GM13977 (cell line): ENCODE measurements at places on chromosomes 1 and 21.

DNA sequence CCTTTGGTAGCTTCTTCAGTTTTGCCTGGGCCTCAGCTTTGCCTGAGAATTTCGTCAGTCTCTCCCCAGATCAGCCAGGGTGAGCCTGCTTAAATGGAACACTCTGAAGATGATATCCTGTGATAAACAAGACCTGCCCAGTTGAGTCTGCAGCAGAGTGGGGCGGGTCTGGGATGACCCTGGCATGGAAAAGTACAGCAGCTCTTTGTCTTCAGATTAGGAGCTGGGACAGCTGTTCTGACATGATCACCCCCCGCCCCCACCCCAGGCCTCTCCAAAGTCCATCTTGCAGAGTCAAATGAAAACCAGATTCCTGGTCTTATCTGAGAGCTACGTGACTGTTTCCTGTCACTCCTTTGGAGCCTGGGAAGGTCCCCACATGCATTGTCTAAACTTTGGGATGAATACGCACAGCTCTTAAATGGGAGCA, 2.2 kb upstream of the TMEM51 start:
- DNase-seq = no peak

DNA sequence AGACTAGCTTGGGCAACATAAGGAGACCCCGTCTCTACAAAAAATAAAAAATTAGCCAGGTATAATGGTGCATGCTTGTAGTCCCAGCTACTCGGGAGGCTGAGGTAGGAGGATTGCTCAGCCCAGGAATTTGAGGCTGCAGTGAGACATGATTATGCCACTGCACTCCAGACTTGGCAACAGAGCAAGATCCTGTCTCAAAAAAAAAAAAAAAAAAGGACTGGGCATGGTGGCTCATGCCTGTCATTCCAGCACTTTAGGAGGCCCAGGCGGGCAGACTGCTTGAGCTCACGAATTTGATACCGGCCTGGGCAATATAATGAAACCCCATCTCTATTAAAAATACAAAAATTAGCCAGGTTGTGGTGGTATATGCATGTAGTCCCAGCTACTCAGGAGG, 47.3 kb upstream of the BCL10 start:
- DNase-seq = no peak

DNA sequence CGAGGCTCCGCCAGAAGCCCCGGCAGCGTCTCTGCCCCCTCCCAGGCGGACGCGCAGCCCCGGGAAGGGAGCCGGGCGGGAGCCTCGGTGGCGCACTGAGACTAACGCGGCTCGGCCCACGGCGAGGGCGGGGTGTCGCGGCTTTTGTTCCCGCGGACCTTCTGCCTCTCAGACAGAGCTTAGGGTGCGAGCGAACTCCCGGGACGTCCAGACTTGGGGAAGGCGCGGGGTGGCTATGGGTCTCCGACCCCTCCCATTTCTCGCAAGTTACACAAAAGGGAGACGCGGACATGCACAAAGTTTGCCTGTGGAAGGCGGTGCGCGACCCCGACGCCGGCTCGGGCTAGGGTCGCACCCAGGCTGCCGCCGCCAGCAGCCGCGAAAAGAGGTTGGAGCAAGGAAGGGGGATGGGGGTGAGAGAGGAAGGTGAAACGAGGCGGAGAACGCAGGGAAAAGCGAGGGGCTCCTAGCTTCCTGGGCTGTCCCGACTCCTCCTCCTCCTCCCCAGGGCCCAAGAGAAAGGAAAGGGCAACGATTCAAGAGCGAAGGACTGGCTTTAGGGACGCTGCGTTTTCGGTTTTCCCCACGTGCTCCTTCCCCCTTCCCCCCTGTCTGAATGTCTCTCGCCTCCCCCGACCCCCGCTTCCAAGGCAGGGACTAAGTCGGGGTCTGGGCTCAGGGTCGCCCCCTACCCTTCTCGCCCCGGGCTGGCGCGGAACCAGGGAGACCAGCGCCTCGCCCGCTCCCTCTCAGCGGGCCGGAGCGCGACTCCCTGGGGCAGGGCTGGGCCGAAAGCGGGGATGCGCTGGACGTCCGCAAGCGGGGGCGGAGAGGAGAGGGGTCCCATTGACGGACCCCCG, 729 bp downstream of the APP start:
- DNase-seq = peak; percentile 72

DNA sequence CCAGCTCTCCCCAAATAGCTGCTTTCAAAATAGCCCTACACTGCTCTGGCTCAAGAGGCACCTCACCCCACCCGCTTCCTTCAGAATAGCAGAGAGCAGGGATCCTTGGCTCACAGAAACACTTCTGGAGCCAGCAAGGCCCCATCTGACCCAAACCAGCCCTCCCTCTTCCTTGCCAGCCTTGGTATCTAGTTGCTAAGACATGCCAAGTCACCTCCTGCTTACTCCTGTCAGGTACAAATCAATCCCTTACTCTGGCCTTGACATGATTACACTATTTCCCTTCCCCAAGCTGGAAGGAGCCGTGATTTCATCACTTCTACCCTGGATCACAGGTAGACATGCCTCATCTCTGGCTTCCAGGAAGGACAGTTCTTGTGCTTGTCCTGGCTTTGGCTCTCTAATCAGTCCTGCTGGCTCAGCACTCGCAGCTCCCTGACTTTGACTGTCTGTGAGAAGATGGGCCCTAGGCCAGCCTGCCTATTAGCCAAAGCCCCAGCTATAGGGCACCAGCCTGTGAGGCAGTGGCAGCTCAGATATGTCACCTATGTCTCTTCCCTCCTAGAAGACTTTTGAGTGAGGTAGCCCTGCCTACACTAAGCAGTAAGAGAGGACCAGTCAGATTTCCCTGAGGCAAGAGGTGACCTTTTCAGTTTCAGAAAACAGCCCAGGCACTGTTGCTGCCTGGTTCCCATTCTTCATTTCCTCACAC, 8.9 kb upstream of the MUTYH start:
- DNase-seq = no peak

DNA sequence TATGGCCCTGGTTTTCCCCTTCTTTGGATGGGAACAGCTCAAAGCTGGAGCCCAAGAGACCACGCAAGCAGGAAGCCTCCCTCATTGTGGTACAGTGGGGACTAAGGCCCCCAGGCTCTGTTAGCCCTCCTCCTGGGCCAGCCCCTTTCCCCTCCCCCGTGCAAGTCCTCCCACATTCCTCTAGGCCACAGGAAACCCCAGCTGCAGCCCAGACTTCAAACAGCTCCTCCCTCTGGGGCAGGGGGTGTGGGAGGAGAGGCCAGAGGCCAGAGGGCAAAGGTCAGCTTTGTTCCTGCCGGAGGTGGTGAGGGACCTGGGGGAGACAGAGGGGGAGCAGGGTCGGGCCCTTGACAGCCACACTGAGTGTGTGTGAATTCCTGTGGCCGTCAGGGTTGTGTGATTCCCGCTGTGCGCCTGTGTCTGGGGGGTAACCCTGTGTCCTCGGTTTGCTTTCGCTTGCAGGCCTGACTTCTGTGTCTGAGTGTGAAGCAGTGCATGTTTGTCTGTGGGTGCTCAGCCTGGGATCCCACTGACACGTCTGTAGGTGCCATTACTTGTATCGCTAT, 3.4 kb upstream of the AHDC1 start:
- DNase-seq = no peak

- no peak for DNase-seq
Measured at GRCh38 chr1:34690269-34690668, 64.6 kb upstream of the GJB5 start.

DNA sequence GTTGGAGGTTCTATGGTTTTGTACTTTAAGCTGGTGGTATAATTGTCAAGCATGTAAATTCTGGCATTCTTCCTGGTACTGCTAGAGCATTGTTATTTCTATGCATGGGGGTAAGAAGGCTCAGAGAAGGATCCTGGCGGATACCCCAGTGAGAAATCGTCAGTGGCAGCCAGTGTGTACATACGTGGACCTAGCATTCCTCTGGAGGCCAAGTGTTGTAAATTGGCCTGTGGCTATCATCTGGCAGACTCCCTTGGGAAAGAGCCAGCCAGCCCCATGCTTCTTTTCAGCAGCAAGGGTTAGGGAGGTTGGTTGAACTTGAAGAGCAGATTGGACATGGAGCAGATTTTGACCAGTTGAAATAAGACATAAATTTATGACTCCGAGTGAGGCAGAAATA, 5.2 kb upstream of the AGO3 start:
- DNase-seq = no peak

DNA sequence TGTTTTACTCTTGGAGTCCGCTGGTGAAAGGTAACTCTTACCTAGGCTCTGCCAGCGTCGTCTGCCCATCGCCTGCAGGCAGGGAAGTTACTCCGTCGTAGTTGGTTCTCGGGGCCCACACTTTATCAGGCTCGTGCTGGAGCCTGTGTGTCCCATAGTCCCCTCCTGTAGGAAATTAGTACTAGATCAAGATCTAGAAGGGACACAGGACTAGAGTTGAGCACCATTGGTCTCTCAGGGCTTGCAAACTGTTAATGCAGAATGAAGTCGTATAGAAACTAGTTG, 940 bp downstream of the SRRM1 start:
- DNase-seq = no peak

DNA sequence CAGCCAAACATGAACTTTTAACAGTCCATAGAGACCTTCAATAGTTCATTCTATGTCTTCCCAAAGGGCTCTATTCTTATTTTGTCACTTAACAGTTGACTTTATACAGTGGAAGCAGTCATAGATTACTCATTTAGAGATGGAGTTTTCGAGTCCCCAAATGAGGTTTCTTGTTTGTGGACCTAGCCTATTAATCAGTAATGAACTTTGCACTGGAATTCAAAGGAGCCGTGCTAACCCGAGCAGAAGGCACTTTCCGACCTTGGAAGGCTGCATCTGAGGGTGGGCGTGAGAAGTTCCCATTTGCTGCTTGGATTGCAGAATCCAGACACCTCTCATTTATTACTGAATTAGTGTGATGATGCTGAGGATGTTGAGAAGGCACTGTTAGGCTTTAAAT, 46.4 kb downstream of the TTC39A start:
- DNase-seq = no peak

GRCh38 chr1:167052389-167052788, 37.8 kb downstream of the GPA33 start:
- no peak for DNase-seq

DNA sequence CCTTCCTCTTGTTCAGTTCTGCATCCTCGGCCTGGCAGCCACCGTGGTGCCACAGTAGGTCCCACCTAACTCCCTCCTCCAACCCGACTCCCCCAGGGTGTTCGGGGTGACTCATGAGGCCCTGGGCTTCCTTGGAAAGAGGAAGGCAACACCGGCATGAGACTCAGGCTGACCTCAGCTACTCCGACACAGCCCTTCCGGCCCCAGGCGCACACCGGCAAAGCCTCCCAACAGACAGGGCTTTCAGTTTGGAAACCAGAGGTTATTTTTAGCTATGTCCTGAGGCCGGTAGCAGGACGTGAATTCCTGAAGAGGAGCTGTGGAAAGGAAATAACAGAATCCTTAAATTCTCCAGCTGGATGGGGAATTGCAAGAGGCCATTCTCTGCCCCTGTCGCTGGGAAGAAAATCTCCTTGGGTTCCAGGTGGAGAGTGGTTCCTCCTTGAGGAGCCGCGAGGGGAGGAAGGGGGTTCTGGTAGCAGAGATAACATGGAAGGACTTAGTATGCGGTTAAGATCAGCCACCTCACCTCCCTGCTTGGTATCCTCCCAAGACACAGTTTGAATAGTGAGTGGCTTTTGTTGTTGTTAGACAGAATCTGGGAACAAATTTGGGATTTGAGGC, 24.4 kb downstream of the PLXNA2 start:
- no peak for DNase-seq

- no peak for DNase-seq
Measured at GRCh38 chr1:232012773-232013386, 386.3 kb downstream of the DISC1 start.

DNA sequence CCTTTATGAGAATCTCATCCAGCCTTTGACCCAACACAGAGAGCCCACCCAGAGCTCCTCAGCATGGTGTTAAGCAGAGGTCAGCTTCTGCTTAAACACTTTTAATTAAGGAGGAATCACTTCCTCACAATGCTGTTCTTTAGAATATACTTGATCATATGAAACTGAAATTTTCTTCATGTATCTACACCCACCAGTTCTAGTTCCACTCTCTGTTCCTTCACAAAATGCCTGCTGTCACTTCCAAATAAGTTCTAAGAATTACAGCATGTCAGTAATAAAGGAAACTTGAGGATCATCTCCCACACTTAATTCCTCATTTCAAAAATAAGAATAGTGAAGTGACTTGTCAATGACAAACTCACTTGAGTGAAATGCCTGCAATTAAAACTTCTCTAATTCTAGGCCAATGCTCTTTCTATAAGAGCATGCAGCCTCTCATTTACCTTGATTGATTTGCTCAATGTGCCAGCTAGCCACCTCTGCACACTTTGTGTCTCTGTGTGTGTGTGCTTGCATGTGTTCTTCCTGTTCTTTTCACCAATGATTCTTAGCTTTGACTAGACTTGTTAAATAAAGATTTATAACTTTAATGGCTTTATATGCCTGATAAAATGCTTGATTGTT, 356.3 kb downstream of the PLPP3 start:
- DNase-seq = no peak

GRCh38 chr1:8674912-8675311, 142.5 kb downstream of the RERE start:
- no peak for DNase-seq

- DNase-seq = no peak
Measured at GRCh38 chr1:50570066-50570468, 146.8 kb upstream of the DMRTA2 start.

DNA sequence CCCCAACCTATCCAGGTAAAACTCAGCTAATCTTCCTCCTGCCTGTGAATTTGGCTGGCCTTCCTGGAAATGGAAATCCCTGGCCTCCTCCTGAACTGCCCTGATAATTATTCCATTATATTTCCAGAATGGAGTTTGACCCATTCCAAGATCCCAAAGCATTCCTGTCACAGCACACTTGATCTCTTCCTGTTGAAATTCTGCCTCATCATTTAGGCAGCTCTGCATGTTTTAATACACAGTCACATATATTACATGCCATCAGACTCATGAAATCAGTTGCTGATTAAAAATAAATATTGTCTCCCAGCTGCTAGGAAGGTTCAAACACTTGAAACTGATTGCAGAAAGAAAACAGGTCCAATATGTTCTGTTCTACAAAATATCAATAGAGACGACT, 148.2 kb upstream of the PALMD start:
- DNase-seq = no peak

- no peak for DNase-seq
Measured at GRCh38 chr1:116899529-116899928, 10.2 kb upstream of the PTGFRN start.

GRCh38 chr21:38392661-38393060, 105.6 kb downstream of the ERG start:
- no peak for DNase-seq

- DNase-seq = no peak
Measured at GRCh38 chr1:8006037-8006963, 19.8 kb downstream of the ERRFI1 start.

DNA sequence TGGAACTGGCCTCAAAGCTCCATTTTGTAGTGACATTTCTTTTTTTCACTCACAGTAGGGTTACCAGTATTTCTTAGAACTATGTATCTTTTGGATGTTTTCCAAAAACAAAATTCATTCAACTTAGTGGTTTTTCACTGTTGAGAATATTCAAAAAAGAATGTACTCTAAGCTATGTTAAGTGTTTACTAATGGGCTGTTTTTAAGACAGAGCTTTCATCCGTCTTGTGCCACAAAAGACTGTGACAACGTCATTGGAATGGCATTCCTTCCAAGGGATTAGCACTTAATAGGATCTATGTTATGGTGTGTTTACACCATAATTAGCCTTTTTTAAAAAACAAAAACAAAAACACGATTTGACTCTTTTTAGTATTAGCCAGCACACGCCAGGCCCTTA, 66.8 kb downstream of the TTC3 start:
- no peak for DNase-seq
